ENCODE measurements at places on chromosomes 7 and 10.

- DNase-seq = no peak
These were observed 67.7 kb downstream of the NSUN6 start for GRCh38 chr10:18583575-18584270.

- no peak for DNase-seq
These were observed 54.7 kb upstream of the CCAR1 start for GRCh38 chr10:68666280-68666760.

DNA sequence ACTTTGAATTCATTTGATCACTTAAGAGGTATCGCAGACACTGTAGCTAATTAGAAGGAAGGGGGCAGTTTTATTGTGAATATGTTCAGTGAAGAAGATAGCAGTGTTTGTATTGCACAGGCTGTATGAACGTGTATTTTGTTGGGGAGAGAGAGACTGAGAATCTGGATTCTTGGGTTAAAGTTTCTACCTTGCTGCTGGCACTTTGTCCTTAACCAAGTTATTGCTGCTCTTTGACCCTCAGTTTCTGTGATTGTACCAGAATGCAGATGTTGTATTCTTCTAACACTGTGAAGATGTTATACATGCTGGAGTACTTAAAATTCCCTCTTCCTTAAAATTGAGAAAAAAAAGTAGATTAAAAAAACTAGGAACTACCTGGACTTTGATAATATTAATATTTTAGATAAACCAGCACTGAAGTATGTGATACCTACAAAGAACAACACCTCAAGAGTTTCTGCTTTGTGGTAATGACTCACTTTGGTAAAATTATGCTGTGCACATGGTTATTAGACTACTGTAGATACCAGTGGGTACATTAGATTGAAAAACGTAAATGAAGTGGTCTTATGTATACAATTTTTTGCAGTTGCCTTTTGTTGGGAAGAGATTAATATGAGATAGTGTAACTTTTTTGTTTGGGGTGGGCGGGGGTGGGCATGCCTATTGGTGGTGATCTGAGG is 321.3 kb downstream of the AUTS2 start:
- no peak for DNase-seq

DNA sequence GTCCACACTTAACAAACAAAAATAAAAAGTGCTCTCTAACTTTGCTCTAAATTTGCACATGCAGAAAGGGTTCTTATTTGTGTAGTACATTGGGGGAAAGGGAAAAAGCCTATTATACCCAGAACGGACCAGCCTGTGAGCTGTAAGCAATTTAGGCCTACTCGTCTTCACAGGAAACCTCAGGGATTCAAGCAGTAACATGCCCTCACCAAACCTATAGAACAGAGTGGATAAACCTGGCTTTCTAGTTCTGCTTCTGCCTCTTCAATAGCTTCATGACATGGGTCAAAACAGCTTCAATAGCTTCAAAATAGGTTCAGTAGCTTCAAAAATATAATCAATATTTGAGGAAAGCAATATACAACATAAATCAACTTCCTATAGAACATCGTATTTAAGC is 163.7 kb downstream of the ARL4A start:
- DNase-seq = no peak
